ENCODE measurements at places on chromosomes 16 and 17. TPM values are rescaled to one million over a fixed set of nuclear protein-coding genes. Genes with fewer than 3 reads are reported as not detected.

SEZ6 gene
- not detected for polyA plus RNA-seq

ANKRD40CL gene
- polyA plus RNA-seq = not detected

CLEC10A gene
- polyA plus RNA-seq = not detected

CCL11 gene
- polyA plus RNA-seq = 0.91 TPM

PIGQ gene
- 13.0 TPM for polyA plus RNA-seq

Measured in fibroblast of lung (primary cell).